ENCODE measurements at places on chromosomes 7 and 10. TPM values are rescaled to one million over a fixed set of nuclear protein-coding genes. Genes with fewer than 3 reads are reported as not detected.

BBIP1 gene
- 32.1 TPM for total RNA-seq

BEND7 gene
- total RNA-seq = 0.79 TPM

DNA sequence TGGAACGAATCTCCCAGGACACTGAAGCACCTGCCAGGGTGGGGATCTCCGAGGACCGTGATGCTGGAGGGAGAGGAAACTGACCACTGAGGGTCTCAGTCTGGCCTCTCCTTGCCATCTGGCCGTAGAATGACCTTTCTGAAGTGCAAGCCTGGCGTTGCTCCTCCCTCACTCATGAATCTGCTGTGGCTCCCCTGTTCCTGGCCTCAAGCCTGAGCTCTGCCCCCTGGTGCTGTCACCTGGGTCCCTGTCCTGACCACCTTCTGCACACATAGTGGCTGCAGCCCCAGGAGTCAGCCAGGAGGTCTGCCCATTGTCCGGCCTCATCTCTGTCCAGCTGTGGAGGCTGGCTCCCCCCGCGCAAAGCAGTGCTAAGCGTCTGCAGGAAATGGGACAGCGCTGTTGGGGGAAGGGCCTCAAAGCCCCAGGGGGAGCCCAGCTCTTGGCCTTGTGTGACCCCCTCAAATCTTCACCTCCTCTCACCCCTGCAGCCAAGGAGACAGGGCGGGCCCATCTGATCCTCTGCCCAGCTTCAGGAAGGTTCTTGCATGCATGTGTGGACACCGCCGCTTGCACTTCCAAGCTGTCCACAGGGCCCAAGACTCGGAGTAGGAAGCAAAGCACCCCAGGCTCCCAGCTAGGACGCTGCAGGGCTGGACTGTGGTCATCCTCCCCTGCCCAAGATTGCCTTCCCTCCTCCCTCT lies 65.7 kb downstream of the MYL10 start:
- DNase-seq = no peak

- no peak for DNase-seq
These were observed 638.7 kb downstream of the PARD3 start for GRCh38 chr10:34176351-34176750.

GRCh38 chr10:44883593-44884331 lies 27.4 kb upstream of the TMEM72 start:
- peak; percentile 32 for DNase-seq

DNA sequence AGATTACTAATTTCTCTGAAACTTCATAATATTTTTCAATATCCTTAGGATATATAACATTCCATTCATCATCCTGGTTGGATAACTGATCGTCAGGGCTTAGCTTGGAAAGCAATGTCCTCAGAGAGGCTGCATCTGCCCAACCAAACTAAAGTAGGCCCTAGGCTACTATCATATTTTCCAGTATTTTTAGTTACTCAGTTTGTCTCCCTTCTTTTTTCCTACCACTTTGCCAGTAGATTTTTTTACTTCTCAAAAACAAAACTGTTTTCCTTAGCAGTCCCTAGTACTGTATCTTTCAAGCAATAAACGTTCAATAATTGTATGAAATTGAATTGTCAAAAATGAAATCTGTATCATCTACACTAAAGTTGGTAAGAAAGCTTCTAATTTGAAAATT lies 452.0 kb downstream of the TFEC start:
- DNase-seq = no peak

GRCh38 chr7:123641901-123642300 lies 13.8 kb upstream of the LMOD2 start:
- DNase-seq = no peak
